Fibroblast of skin of left quadriceps (primary cell): ENCODE measurements at places on chromosomes 3 and 15.
A peak's percentile ranks its signal among the peaks of the same experiment; 100 is the strongest.

DNA sequence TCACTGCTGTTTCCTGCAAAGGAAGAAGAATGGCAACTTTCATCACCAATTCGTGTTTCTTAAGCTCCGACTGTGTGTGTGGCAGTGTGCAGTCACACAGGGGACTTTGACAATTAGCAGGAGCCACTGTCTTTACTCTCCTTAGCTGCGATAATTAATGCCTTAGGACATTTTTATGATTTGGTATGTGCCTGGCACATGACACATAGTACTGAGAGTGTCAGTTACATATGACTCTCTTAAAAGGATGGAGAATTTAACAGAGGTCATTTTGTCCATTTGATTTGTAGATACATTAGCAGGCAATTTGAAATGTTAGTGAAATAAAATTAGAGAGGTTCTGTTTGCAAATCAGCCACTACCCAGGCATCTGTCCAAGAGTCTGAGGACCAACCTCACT lies 128.9 kb upstream of the VEPH1 start:
- DNase-seq, result no peak

GRCh38 chr3:143661677-143662076 lies 186.6 kb downstream of the SLC9A9 start:
- DNase-seq, result no peak

GRCh38 chr3:57274845-57275244 lies 17.6 kb downstream of the ASB14 start:
- no peak for DNase-seq

DNA sequence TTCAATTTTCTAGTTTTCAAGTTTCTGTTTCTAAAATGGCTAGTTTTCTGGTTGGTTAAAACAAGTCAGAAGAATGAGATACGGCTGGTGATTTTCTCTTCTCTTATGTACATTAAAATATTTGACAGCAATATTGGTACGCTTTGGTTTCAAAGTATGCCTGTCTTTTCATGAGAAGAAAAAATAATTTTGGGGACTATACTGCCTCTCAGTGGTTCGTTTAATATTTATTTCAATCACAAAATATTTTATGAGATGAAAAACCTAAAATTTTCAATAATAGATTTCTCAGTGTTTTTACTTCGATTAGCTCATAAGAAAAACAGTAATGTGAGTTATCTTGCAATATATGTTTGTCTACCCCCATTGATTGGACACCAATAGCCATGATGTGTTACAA lies 72.8 kb upstream of the AADACL2 start:
- DNase-seq, result peak; percentile 15

DNA sequence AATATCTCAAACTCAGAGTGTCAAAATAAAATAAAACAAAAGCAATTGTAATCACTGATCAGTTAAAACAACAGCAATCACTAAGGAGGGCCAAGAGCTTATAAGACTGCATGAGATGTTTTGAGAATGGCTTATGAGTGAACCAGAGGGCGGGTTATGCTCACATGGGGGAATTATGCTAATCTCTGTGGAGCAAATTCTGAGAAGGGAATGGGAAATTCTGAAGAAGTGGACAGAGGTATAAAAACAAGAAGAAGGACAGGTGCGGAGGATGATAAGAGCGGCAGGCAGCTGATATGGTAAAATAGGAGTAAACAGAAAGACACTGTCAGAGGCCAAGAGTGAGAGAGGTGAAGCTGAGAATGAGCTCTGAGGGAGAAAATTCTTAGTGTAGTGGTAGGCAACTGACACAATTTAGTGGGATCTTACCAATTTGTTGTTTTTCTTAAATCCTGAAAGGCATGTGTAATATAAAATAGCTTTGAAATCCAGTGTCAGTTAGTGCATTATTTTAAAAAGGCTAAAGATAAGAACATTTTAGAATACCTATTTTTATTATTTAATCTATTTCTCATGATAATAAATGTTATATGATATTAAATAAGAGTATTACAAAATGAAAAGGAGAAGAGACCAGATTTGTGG lies 133.8 kb downstream of the SPATA16 start:
- DNase-seq, result no peak

DNA sequence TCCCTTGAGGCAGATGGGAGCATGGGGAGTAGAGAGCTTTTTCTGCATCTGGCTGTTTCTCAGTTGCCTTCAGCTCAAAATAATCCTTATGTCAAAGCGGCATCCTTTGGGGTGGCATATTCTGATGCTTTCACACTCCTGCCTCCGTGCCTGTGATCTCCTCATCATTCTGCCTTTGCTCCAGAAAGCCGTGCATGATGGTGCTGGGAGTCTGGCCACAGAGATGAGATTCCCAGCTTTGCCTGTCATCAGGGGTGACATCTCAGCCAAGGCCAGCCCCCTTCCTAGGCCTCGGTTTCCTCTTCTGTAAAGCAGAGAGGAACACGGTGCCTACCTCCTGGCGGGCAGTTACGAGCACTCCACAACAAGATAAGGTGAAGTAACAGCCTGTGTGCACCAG lies 96.3 kb upstream of the ALDH1A3 start:
- no peak for DNase-seq

DNA sequence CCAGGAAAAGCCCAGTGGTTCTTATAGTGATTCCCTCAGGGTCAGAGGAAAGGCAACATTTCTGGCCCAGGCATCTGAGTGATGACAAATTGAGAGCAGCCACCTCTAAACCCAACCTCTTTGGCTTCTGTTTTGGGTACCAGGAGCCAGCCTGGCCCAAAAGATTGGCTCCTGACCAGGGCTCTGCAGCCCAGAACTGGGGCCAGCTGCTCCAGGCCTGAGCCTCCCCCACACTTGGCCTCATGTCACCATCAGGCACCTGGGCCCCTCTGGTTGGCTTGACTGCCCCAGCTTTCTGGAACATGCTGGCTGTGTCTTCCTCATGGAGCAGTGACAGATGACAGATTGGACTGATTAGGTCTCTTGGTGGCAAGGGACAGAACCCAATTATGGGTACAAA lies 26.0 kb upstream of the HCN4 start:
- no peak for DNase-seq

- DNase-seq, result no peak
Measured at GRCh38 chr15:39192979-39193560, 387.8 kb upstream of the THBS1 start.

- peak; percentile 59 for DNase-seq
Measured at GRCh38 chr3:188154014-188154808, at the start of gene LPP. Gene LPP, plus strand, starts transcription at chr3:188154157. Its CDS starts 251,964 bp downstream, at chr3:188406121.

DNA sequence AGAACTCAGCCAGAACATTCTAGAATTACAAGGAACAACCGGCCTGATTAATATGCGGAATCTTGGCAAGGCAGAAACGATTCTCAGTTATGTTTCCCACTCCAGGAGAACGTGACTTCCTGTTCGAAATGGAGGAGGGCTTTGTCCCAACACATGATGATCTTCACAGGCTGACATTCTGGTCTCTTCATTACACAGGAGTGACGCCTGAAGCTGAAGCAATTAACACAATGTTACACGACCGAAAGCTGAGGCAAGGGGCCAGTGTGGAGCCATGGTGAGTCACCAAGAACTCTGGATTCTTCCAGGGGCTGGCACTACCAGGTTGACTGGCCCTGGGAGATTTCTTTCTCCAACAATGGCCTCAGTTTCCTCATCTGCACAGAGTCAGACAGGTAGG lies 40.9 kb downstream of the RFTN1 start:
- no peak for DNase-seq

DNA sequence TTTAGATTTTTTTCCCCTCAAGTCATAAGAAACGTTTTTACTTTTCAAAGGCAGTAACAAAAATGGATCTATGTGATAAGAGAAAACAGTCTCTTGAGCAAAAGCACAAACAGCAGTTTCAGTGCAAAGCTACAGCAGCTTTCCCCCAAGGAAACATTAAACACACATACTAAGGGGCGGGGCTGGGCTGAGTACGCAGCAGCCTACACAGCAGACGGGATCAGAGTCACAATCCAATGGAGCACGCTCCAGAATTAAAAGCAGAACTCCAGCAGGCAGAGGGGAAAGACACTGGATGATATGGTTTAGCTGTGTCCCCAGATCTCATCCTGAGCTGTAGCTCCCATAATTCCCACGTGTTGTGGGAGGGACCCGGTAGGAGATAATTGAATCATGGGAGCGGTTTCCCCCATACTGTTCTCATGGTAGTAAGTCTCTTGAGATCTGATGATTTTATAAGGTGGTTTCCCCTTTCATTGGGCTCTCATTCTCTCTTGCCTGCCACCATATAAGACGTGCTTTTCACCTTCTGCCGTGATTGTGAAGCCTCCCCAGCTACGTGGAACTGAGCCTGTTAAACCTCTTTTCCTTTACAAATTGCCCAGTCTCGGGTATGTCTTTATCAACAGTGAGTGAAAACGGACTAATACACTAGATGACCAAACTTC lies 116.2 kb upstream of the SLCO3A1 start:
- no peak for DNase-seq

DNA sequence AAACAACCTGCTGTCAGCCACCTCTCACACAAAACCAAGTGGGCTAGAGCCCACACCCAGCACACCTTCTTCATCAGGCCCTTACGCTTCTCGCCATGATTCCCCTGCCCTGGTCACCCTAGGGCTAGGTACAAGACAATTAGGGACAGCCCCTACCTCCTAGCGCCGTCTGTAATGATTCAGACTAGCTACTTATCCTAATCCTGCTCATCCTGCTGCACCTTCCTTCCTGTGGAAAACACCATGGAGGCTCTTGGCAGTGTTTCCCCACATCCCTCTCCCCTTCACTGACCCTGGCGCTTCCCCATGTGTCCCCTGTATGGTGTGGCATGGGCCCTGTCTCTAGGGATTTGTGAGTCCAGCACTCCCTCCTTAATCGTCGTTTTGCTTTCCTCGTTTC lies 39.6 kb upstream of the ICE2 start:
- no peak for DNase-seq

DNA sequence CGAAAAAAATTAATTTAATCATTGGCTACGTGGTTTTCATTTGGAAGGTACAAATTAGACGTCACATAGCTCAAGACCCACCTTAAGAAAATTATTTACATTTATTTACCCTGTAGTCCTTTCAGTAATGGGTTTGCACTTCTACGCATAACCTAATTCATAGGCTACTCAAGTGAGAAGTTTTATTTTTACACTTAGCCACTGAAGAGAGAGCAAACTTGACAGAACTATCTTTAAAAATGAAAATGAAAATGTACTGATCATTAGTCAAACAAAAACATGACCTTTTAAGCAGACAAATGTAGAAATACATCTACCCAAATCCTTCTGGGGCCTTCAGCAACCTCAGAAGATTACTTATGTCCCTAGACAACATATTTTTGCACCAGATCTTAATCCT lies 269.4 kb upstream of the TTC14 start:
- no peak for DNase-seq

- no peak for DNase-seq
Measured at GRCh38 chr3:112403103-112403502, 70.1 kb downstream of the CD200 start.

DNA sequence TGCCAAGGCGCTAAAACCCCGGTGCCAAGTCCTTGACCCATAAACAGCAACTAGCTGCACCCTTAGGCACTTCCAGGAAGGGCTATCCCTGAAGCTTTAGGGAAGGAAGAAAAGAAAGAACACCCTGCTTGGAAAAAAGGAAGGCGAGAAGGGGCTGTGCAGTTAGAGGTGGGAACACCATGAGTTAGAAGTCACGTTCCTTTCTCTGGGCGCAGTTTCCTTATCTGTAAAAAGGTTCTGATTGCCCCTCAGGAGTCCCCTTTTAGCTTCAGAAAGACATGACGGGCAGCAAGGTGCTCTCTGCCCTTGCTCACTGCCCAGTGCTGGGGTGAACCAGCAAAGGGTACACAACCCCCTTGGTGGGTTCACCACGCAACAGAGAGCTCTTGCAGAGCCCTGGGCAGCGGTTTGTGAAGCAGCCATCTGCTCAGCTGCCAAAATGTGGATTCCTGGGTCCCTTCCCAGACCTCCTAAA lies 798 bp downstream of the GCHFR start:
- no peak for DNase-seq

GRCh38 chr3:124592658-124593441 lies 137.4 kb upstream of the UMPS start:
- no peak for DNase-seq

GRCh38 chr15:34754674-34755418 lies at the start of gene GJD2:
Gene GJD2, minus strand, starts transcription at chr15:34754998. Its CDS starts 510 bp downstream, at chr15:34754488.
- no peak for DNase-seq

DNA sequence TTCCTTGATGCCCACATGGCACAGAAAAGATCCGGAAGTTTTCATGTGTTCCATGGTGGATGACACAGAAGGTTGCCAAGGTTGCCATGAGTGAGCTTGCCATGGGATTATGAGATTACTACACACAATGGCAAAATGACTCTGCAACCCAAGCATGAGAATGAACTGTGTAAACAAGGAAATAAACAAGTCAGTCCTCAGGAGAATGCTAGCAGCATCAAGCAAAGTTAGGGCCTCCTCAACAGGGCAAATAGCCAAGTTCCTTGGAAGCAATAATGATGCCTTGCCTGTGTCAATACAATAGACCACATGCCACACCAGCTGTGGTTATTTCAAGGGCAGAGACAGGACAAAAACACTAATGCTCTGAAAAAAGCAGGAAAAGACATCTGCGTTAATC lies 41.8 kb downstream of the AQR start:
- no peak for DNase-seq
